ENCODE measurements at places on chromosomes 2 and 18. TPM values are rescaled to one million over a fixed set of nuclear protein-coding genes. Genes with fewer than 3 reads are reported as not detected.

GRCh38 chr2:182406221-182406620 lies 20.6 kb downstream of the PDE1A start:
- DNase-seq = peak; percentile 52

DNA sequence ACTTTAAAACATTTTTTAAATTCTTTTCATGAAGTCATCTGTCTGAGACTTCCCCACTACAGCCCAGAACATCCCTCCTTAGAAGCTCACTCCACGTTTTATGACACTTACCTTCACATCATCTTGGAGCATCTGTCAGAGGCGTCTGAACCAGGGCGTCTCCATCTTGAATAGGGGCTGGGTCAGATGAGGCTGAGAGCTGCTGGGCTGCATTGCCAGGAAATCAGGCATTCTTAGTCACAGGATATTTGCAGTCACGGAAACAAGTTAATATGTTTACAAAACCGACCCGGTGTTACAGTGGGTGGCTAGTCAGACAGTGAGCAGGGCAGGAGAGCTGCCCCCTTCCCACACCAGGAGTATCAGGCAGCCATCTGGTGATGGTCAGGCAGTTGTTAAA lies 456.5 kb downstream of the FBXO15 start:
- DNase-seq = peak; percentile 11

DNA sequence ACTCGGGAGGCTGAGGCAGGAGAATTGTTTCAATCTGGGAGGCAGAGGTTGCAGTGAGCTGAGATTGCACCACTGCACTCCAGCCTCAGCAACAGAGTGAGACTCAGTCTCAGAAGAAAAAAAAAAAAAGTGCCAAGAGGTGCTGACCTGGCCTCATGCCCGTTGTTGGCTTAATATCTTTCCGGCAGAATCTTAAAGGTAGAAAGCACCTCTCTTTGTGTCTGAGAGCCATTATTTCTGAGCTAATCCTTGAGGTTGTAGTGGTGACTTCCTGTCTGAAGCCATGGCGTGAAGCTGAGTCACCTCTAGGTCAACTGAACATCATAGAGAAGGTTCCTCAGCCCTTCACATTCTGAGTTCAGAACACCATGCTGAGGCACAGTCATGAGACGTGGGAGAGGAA lies 60.4 kb downstream of the WDSUB1 start:
- DNase-seq = no peak

DNA sequence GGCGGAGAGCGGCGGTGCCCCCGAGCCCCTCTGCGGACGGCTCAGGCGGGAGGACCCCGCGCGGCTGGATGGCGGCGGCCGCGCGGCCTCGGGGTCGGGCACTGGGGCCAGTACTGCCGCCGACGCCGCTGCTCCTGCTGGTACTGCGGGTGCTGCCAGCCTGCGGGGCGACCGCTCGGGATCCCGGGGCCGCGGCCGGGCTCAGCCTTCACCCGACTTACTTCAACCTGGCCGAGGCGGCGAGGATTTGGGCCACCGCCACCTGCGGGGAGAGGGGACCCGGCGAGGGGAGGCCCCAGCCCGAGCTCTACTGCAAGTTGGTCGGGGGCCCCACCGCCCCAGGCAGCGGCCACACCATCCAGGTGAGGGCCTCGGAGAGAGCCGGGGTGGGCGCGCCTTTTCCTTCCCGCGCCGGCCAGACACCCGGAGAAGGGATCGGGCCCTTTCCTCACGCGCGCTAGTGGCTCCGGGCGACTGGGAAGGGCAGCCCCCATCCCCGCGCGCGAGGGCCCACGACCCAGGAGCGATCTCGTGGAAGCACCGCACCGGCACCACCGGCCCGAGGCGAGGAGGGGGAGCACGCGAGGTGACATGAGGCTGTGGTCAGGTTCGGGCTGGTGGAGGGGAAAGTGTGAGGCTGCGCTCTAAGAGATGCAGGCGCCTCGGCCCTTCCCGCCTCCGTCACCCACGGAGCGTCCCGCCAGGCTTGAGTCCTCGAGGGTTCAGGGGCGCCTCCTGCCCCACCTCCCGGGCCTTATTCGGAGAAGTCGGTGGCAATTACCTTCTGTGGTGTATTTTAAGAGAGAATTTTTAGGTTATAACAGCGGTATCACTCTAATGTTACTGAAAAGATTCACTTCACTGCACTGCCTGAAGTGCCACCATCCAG lies 607 bp downstream of the LAMA3 start:
- DNase-seq = no peak

DNA sequence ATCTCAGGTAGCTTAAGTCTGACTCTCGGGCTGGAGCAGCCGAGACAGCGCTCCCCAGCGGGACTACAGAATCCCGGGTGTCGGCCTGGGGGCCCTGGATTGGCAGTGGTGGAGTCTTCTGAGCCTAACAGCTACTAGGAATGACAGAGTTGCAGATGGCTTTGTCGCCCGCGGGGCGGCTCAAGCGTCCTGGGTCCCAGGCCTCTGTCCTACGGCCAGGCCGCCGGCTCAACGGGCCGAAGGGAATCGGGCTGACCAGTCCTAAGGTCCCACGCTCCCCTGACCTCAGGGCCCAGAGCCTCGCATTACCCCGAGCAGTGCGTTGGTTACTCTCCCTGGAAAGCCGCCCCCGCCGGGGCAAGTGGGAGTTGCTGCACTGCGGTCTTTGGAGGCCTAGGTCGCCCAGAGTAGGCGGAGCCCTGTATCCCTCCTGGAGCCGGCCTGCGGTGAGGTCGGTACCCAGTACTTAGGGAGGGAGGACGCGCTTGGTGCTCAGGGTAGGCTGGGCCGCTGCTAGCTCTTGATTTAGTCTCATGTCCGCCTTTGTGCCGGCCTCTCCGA lies 8.8 kb downstream of the SIX2 start:
- DNase-seq = no peak

DNA sequence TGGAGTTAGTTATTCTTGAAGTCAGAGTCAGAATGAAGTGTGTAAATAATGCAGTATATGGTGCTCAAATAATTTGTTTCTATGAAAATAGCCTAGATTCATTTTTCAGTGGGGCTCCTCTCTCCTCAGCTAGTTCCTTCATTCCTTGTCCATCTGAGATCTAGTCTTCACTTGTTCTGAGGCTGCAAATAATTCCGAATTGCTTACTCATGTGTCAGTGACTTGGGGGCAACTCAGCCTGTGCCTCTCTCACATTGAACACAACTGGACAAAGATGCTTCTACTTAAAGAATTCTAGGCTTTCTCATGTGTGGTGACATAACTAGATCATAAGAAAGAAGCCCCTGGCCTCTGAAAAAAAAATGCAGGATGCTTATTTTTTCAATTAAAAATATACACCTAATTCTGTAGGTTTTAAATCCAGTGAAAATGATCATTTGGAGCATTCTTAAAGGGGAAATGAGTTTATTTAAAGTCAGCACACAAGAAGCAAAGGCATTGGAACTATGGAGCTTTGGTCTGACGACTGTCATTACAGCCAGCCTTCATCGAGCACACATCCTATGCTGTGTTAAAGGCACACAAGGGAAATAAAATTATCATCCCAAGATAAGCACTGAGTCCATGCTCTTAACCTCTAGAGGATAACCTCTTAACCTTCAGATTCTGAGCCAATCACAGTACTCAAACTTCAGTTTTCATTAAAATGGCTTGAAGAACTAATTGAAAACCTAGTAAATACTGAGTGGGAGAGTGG lies 24.8 kb upstream of the SCN7A start:
- no peak for DNase-seq

- no peak for DNase-seq
Measured at GRCh38 chr2:195945056-195945455, 123.6 kb downstream of the DNAH7 start.

- no peak for DNase-seq
Measured at GRCh38 chr2:232888839-232889529, 18.9 kb downstream of the SNORC start.

GRCh38 chr18:11689669-11690565 lies 853 bp downstream of the GNAL start:
- DNase-seq = peak; percentile 45

DNA sequence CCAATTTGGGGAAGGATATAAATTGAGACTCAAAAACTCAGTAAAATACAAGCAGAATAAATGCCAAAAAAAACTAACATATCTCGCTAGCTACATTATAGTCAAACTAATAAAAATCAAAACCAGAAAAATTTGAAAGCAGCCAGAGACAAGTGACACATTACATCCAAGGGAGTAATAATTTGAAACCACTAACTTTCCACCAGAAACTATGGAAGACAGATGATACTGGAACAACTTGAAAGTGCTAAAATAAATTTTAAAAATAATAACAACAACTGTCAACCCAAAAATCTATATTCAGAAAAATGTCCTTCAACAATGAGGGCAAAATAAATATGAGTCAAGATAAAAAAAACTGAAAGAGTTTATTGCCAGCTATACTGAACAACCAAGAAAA lies 110.7 kb downstream of the EVA1A start:
- DNase-seq = no peak

DNA sequence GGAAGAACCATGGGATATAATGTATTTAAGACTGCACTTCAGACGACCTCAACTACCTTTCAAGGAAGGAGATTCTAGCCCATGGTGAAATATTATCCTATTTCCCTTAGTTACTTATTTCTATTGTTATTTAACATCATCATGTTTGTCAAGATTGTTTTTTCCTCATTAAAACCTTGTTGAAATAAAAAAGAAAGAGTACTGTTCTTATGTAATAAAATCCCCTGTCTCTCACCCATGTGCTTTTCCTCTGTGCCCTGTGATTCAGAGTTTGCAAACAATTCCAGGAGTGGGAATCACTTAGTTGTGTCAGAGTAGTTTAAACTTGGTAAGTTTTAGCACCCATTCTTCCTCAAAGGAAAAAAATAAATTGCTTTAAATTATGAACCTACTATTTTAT lies 43.6 kb downstream of the ERBB4 start:
- DNase-seq = no peak

GRCh38 chr2:229922449-229923386 lies at the start of gene FBXO36:
FBXO36 (plus strand) TSS chr2:229922503; CDS start chr2:229922514, 11 bp downstream.
- DNase-seq = no peak

DNA sequence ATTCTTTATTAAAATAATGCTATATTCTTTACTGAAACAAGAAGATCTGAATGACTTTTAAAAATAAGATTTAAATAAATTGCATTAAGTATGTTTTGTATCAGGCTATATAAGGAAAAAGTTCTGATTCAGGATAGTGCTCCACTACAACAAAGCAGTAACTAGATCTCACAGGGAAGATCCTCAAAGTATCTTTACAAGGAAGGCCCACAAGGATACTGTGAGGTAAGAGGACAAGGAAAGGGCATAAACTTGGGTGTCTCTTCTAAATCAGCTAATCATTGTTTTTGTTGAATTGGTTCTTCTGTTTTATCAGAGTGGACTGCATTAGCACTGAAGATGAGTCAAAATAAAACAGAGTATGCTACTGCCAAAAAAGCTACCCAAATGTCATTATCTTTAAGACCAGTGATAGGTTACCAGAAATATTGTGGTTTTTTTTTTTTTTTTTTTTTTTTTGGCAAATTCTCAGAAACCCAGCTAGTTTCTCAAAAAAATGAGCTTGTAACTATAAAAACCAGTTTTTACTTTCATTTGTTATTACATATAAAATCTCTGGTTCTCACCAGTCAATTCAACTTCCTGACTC lies 160.9 kb downstream of the BAZ2B start:
- no peak for DNase-seq

DNA sequence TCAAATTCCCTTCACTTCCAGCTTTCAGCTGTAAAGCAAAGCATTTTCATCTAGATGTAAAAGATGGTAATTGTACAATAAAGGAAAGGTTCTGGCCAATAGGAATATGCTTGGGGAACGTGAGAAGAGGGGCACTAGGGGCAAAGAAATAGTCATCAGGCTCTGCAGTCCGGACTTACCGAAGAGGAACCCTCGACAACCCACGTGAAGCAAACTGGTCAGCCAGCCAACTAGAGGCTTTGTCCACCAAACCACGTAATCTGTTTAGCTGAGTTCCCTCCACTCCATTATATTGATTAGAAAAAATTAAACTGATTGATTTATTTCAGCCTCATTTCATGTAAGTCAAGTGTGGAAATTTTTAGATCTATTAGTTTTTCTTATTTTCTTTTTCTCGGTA lies 300.4 kb upstream of the FANCL start:
- no peak for DNase-seq

DNA sequence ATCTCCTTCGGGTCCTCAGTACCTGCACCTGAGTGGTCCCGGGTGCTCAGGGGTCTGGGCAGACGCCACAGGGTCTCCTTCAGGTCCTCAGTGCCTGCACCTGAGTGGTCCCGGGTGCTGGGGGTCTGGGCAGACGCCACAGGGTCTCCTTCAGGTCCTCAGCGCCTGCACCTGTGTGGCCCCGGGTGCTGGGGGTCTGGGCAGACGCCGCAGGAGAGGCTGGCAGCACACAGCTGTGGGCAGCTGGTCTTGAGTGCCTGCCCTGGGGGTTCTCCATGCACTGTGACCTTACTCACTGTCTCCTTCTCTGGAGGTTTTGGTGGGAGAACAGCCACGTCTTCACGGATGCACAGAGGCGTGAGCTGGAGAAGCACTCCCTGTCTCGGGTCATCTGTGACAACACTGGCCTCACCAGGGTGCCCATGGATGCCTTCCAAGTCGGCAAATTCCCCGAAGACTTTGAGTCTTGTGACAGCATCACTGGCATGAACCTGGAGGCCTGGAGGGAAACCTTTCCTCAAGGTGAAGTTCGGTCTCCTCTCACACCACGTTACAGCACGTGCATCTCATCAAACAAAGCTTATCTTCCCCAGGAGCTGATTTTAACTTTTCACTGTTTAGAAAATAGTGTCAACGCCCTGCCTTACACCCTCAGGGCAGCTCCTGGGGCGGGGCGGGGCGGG lies 82.6 kb downstream of the TPO start:
- no peak for DNase-seq

DNA sequence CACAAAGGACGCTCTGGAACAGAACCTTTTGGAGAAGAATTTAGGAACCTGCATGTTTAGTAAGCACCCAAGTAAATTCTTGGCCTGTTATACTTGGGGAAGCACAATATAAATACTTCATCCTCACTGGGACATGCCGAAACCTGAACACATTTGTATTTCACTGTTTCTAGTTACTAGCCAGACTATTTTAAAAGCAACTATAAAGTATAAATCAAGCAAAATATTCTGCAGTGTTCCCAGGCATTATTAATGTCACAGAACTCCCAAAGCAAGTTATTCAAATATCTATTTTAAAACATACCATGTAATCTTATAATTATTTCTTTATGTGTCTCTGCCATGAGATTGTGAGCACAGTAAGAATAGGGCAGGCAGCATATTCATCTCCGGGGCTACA lies 54.8 kb downstream of the CALCRL start:
- DNase-seq = peak; percentile 57

GRCh38 chr2:153657651-153658050 lies 179.1 kb upstream of the RPRM start:
- DNase-seq = no peak

- DNase-seq = no peak
Measured at GRCh38 chr2:231015478-231015877, 19.6 kb downstream of the SPATA3 start.

GRCh38 chr18:73645160-73645715 lies 502.4 kb downstream of the FBXO15 start:
- no peak for DNase-seq

REG3G gene
- total RNA-seq = not detected

BARD1 gene
- total RNA-seq = 36.9 TPM

XIRP2 gene
- 82.2 TPM for total RNA-seq

KCNJ13 gene
- total RNA-seq = not detected

EVX2 gene
- total RNA-seq = 0.18 TPM

ARHGAP15 gene
- total RNA-seq = 11.5 TPM

ABCG8 gene
- not detected for total RNA-seq

ELOA2 gene
- total RNA-seq = not detected

SETBP1 gene
- 20.5 TPM for total RNA-seq

Data from muscle of leg (tissue), 16 donors.